ENCODE measurements at places on chromosomes 16 and 17.

- no peak for DNase-seq
These were observed 196.0 kb downstream of the RBFOX3 start for GRCh38 chr17:79414793-79415211.

DNA sequence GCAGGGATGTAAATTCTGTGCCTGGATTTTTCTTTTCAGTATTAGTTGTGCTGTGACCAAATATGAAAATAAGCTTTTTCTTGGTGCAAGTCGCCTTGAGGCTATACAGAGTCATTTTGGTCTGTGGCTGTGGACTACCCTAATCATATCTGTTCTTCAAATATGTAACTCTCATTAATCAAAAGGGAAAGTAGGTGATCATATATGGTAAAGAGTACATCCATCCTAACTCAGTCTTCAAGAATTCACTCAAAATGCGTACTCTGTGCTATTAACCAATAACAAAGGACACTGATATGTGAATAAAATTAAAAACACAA, 2.6 kb downstream of the CPD start:
- DNase-seq = no peak

DNA sequence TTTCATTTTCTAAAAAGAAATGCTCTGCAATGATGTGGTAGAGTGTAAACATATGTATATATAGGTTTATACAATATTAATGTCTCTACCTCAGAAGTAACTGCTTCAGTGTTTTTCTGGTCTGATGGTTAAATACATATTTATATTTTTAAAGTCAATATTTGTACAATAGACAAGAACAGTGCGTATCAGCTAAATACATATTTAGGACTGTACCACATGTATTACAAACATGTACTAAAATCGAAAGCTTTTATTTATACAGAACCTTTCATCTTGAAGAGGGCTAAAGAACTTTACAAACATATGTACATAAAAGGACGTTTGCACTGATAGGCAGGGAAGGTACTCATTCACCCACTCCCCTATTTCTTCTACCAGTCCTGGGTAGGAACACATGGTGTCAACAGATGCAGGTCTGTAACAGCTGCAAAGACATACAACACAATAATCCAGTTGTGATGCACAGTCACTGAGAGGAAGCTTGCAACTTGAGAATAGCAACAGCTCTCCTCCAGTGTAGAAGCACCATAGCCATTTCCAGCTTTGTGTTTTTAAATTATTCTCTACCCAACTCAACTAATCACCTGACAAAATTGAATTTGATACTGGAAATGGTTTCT, 206.9 kb upstream of the C17orf78 start:
- DNase-seq = no peak

DNA sequence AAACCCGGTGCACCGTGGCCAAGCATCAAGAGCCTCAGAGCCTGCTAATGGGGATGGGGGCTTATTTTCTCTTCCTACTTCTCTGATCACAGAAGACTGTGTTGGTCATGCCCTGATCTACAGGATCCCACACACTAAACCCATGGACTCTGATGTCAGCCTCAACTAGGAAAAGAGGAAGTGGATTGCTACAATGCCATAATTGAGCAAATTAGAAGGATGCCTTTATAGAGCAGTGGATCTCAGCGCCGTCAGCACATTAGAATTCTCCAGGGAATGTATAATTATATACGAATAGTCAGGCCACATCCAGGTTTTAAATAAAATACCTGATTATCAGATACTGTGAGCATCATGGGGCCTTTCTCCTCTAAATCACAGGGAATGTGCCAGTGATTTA, 64.8 kb downstream of the VAT1L start:
- no peak for DNase-seq

- no peak for DNase-seq
These were observed 22.6 kb upstream of the METRNL start for GRCh38 chr17:83056583-83057396.

GRCh38 chr16:68265078-68265920, 973 bp downstream of the SLC7A6 start:
- no peak for DNase-seq

GRCh38 chr16:66634527-66635196, 30.2 kb downstream of the CMTM3 start:
- DNase-seq = no peak

- no peak for DNase-seq
These were observed 17.0 kb upstream of the TOX3 start for GRCh38 chr16:52563767-52564611.

DNA sequence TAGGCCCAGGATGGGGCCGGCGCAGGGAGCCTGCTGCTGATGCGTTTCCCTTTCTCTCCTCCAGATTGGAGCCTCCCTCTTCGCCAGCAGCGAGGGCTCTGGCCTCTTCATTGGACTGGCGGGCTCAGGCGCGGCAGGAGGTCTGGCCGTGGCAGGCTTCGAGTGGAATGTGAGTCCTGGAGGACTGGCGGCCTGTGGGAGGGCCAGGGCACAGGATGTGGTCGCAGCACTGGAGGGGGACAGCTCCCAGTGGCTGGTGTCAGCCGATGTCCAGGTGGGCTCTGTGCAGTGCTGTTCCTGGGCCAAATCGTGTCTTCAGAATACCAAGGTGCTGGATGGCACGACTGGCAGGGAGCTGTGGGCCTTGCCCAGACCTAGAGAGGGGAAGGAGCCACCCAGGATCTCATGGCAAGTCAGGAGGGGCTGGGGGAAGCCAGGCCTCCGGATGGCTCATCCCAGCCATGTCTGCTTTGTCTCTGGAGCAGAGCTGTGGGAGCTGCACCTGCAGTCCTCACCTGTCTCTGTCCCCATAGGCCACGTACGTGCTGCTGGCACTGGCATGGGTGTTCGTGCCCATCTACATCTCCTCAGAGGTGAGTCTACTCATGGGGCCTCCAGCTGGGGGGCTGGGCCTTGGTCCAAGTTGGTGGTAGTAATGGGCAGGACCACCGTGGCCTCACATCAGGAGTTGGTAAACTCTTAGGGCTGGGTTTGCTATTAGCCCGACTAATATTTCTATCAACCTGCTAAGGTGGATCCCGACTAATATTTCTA, 7.3 kb downstream of the SLC5A10 start:
- no peak for DNase-seq

DNA sequence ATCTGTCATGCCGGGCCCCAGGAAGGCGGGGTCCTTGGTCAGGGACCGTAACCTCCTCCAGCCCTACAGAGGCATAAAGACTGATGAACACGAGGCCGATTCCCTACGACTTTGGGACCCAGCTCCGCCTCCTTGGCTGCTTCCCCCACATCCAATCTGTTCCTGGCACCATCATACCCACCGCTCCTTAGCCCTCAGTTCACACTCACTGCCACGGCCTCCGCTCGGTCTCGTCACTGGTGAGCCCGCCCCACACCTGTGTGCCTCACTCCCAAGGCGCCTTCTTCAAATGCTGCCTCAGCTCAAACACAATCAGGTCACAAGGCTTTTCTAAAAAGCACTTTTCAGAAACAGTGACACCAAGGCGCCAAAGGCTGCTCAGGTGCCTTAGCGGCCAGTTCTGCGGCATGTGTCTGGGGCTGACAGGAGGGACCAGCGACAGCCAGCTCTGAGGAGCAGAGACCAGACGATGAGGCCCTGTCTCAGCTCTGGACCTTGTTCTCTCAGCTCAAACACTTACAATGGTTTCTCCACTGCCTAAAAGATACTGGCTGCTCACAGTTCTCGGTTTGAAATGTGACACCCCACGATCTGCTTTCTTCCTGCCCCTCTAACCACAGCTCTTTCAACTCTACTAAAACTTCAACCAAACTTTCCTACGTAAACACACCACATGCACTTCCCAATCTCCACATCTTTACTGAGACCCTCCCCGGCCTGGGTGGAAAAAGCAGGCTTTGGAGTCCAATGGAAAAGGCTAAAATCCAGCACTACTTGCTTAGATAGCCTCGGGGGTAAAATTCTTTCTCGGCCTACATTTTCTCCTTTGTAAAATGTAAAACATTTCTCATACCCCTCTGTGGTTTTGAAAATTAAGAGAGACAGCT, 33.2 kb downstream of the CYB5D2 start:
- DNase-seq = peak; percentile 6
